DMS153 (cell line): ENCODE measurements at places on chromosomes 12 and 14.

GRCh38 chr12:105102673-105103072, 4.9 kb upstream of the WASHC4 start:
- no peak for DNase-seq

DNA sequence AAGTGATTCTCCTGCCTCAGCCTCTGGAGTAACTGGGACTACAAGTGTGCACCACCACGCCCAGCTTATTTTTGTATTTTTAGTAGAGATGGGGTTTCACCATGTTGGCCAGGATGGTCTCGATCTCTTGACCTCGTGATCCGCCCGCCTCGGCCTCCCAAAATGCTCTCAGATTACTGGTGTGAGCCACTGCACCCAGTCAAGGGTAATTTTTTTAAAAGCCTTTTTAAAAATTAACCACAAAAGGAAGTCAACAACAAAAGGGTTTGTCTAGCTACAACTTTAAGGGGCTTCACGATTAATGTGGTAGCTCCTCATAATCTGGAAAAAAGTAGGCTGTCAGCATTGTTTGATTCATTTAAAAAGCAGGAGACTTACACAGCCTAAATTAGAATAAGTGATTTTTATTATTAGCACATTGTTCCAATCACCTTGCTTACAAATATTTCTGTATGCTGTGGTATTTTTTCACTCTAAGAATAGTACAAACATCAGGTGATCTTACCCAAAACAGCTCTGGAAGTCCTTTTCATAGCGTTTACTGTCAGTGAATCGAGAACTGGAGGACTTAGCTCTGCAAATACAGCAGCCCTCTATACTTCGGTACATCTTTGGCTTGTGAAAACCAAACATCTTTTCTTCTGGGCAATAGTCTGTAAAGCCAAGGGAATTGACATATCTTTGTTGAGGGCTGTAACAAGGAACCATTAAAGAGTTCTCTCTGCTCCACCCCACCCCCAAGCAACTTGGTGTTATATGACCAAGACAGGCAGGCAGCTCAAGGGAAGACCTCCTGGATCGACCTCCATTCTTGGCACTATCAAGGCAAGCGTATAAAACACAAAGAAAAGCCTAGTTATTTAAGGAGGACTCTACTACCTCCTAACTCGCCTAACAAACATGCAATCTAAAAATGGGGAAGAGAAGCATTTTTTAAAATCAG, 28.1 kb downstream of the SINHCAF start:
- no peak for DNase-seq

GRCh38 chr14:20476776-20477175, 7.6 kb downstream of the PNP start:
- no peak for DNase-seq

- DNase-seq = no peak
Observed at GRCh38 chr12:96403870-96404269, 3.6 kb upstream of the CDK17 start.

DNA sequence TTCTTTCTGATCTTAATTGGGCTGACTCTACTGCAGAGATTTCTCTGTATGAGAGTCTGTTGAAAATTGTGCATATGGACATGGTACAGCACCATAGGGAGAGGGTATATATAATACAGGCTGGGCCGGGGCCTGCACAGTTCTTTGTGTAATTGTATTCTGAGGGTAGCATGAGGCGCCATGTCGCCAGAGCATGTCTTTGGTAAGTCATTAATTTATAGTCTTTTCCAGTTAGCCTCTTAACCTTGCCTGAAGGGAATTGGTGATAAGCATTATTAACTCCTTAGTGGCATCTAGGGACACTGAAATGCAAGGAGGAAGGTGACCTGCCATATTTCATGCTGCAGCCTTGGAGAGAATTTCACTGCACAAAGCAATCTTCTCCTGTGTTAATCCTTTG, 569.9 kb downstream of the TMTC2 start:
- no peak for DNase-seq
